ENCODE measurements at places on chromosomes 7 and 10.

DNA sequence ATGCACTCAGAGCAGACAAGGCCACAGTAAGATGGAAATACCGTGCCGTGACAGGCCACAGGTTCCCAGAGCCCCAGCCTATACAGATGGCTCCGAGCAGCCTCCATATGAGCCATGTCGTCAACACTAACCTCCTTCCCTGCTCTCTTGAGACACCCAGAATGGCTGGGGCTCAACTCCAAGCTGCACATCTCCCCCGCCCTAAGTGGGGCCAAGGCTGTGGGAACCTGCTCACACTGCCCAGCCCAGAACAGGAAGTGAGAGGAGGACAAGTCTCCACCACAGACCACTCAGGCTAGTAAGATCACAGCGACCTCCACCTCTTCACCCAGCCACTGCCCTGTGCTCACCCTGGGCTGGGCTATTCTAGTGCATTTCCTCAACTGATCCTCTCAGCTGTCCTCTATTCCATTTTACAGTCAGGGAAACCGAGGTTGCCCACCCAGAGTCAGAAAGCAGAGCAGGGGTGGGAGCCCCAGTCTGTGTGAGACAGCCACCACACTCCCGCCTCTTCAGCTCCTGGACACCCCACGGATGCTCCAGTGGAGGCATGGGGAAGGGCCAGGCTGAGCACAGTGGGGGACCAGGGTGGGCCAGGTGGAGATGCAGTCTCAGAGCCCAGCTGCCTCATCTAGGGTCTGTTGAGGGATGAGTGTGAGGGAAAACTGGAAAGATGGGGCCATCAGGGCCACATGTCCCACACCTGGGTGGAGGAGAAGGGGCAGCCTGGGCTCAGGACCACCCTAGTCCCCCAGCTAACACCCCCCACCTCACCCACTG lies 11.6 kb downstream of the GRID1 start:
- no peak for DNase-seq

DNA sequence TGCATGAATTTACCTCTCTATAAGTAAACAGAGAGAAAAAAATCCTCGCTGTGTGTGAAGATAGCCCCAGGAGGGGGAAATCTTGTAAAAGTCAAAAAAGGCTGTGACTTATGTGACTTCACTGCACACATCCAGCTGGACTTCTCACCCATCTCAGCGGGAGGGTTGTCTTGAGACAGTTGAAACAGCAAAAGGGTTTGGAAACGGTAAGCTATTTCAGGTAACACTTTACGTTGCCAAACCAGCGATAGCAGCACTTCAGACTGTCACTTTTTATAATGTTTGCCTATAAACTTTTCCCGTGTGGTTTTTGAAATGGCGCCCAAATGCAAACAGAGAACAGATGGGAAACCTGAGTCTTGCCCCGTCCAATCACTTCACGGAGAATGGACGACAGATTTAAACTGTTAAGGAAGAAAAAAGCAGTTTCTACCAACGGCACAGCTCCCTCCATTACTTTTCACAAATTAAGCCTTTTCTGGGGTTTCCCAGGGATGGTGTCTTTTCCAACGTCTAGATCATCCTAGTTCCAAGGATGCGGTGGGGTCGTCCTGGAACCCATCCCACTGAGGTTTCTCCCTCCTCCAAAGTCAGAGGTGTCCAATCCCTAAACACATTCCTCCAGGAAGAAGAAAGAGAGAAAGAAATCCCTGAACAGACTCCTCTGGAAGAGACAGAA lies 25.2 kb downstream of the FGFR2 start:
- no peak for DNase-seq

DNA sequence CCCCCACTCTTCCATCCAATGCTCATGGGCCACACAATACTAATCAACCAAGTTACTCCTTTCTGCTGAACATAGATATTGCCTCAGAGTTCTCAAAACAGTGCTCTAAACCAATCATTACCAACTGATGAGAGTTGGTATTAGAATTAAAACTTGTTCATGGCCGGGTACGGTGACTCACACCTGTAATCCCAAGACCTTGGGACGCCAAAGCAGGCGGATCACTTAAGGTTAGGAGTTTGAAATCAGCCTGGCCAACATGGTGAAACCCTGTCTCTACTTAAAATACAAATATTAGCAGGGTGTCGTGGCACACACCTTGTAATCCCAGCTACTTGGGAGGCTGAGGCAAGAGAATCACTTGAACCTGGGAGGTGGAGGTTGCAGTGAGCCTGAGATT lies 8.2 kb downstream of the TM9SF3 start:
- no peak for DNase-seq

GRCh38 chr7:68807666-68808065 lies 790.6 kb upstream of the AUTS2 start:
- no peak for DNase-seq

GRCh38 chr7:149865437-149865836 lies 8.3 kb upstream of the ATP6V0E2 start:
- DNase-seq = peak; percentile 52

GRCh38 chr10:46520941-46521340 lies 35.5 kb downstream of the GPRIN2 start:
- no peak for DNase-seq

DNA sequence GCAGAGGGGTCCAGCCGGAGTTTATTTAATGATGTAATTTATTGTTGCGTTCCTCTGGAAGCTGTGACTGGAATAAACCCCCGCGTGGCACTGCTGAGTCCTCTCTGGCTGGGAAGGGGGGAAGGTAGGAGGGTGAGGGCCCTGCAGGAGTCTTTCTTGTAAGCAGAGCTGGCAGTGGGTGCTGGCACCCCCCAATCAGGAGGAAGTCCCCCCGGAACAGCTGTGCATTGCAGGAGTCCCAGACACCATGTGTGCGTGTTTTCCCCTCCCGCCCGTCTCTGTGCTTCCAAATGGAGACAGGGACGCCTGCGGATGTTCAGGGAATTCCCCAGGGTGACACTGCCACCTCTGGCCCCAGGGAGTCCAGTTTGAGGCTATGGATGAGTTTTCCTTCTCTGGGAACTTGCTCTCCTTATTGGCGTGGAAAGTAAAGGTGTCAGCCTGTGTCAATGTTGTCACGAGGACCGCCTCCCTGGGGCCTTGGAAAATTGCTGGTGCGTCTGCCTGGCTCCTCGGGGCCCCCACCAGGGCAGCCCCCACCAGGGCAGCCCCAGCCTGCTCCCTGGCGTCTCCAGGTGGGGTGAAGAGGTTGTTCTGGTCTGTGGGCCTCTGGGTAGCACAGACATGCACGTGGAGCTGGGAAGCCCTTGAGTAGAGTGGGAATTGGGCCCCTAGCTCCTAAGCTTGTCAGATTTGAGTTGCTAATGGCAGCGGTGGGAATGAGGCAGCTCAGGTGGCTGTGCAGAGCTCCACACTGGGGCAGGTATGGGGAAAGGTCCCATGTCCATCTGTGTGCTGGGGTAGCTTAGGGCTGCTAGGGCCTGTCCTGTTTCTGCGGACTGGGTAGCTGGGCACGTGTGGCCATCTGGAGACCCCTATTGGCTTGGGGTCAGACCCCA lies 2.7 kb downstream of the FZD9 start:
- no peak for DNase-seq

GRCh38 chr10:88865281-88865876 lies 13.7 kb upstream of the ANKRD22 start:
- no peak for DNase-seq

DNA sequence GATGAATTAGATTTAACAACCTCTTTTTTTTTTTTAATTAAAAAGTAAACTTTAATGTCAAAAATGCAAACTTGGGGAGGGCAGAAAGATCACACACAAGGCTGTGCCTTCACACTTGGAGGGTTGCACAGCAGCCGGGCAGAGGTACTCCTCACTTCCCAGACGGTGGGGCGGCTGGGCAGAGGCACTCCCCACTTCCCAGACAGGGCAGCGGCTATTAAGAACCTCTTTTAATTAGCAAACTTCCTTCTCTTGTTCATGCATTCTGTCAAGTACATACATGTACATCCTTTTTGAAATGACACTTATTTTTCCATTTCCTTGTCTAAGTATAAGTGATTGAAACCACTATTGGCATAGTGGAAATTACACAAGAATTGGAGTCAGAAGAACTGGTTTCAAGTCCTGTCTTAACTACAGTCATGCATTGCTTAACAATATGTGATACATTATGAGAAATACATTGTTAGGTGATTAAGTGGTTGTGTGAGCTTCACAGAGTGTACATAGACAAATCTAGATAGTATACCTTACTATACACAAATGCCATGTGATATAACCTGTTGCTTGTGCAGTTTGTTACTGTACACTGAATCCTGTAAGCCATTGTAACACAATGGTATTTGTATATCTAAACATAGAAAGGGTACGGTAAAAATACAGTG lies 26.5 kb downstream of the BTRC start:
- no peak for DNase-seq

DNA sequence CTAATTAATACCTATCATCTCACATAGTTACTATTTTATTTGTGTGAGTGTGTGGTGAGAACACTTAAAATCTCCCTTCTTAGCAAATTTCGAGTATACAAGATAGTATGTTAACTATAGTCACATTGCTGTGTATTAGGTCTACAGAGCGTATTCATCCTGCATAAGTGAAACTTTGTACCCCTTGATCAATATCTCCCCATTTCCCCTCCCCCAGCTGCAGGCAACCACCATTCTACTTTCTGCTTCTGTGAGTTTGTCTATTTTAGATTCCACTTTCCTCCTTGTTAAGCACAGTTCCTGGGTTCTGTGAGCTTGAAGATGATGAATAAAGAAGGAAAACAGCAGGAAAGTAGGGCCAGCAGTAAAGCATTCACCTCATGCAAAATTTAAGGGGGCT lies 42.4 kb downstream of the MRPS33 start:
- DNase-seq = no peak

- DNase-seq = no peak
Measured at GRCh38 chr10:129883029-129883428, 81.0 kb downstream of the EBF3 start.

DNA sequence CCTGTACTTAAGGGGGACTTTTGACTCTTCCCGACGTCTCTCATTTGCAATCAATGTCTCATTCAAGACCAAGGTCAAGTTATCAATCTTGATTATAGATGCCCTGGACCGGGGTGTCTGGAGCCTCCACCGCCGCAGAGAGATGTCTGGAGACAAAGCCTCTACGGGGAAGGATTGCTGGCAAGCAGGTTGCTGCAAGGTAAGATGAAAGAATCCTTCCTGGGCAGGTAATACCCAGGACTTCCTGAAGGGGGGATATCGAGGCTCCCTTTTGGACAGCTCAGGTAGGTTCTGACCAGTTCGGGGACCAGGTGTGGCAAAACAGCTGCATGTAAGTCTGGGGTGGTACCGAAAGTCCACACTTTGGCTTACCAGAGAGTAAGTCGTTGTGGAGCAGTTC lies 12.5 kb upstream of the CUX1 start:
- DNase-seq = no peak

DNA sequence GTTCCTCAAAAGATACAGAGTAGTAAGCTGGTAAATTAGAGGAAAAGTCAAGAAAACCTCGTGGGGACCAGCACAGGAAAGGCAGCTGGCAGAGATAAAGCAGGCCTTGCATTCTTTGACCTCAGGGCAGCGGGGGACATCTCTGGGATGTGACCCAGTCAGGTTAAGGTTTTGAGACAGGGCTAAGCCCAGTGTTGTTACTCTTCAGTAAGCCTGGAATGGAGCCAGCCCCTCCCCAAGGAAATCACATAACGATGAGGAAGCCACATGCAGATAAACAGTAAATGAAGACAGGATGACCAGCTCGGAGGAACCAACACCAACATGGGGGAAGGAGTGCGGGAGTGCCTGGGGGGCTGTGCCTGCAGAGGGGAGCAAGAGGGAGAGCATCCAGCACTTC lies 99.6 kb downstream of the JAZF1 start:
- DNase-seq = no peak

DNA sequence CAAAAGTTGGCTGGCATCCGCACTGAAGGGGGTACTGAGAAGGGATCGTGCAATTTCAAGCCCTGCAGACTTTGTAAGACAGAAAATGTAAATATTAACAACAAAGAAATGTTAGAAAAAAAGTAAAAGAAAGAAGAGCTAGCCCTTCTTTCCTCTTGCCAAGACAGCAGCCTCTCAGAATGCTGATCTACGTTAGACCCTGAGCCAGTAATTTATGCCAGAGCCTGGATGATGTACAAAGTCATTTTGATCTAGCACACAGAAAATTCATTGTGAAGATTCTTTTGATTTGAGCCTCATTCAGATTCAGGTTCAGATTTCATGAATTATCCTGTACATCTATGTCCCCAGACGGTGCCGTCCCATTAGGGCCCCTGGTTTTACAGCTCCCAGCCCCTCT lies 105.2 kb downstream of the PRKCQ start:
- no peak for DNase-seq

- no peak for DNase-seq
Measured at GRCh38 chr10:11439523-11440053, 171.9 kb downstream of the USP6NL start.

- no peak for DNase-seq
Measured at GRCh38 chr7:27991006-27991528, 189.5 kb downstream of the JAZF1 start.

GRCh38 chr7:82778021-82778420 lies 334.4 kb upstream of the CACNA2D1 start:
- no peak for DNase-seq

DNA sequence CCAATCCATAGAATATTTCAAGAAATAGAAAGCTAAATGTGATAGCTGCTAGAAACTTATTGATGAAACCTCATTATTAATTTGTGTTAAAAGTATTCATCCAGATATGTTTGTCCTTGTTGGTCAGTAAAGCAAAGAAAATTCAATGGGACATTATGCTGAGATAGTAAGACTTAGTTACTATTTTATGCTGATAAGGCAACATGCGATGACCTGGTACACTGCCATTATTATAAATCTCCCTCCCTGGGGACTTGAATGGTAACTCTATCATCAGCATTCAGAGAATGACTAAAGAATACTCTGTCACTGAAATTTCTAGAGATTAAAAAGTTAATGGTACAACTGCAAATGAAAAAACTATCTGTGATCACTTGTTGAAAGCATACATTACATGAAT lies 54.9 kb downstream of the ARHGAP12 start:
- no peak for DNase-seq

- no peak for DNase-seq
Measured at GRCh38 chr10:35126062-35126529, 550 bp upstream of the CREM start.

DNA sequence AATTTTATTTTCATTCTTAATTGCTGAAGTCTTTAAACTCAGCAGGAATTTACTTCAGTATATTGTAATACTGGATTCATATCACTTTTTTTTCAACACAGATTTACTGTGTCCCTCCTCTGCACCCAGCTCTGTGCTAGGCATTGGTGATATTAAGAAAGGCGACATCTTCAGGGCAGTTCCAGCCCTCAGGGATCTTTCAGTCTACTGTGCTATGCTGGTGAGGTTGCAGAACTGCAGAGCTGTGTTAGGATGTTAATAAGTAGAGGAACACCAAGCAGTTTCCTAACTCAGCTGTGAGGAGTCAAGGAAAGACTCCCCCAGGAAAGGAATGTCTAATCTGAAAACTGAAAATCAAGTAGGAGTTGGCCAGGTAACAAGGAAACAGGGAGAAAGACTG lies 158.2 kb upstream of the NPY start:
- DNase-seq = no peak

GRCh38 chr10:50216418-50216817 lies 34.9 kb downstream of the ASAH2 start:
- no peak for DNase-seq

- DNase-seq = no peak
Measured at GRCh38 chr10:28627102-28627501, 50.2 kb upstream of the BAMBI start.

GRCh38 chr10:59360605-59361405 lies 1.5 kb downstream of the FAM13C start:
- no peak for DNase-seq

GRCh38 chr7:156662277-156662676 lies 21.7 kb downstream of the RNF32 start:
- no peak for DNase-seq
